ENCODE measurements at places on chromosomes 12 and 14.

DNA sequence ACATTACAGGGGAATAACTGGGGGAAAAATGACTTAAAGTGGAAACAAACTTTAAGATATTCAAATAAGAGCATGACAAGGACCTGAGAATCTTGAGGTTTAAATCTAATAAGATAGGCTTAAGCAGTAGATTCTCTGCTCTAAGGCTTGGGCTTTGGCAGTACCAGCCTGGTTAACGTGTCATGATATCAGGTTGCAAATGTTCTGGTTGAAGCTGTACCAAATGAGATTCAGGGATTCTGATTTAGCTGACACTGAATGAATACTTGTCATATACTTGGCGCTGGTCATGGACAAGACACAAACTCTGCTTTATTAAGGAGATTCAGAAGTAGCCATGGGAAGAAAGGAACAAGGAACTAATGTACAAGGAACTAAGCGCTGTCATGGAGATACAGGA lies 6.1 kb downstream of the TCP11L2 start:
- no peak for DNase-seq

GRCh38 chr12:52367876-52368275 lies 595 bp upstream of the KRT85 start:
- DNase-seq = no peak

DNA sequence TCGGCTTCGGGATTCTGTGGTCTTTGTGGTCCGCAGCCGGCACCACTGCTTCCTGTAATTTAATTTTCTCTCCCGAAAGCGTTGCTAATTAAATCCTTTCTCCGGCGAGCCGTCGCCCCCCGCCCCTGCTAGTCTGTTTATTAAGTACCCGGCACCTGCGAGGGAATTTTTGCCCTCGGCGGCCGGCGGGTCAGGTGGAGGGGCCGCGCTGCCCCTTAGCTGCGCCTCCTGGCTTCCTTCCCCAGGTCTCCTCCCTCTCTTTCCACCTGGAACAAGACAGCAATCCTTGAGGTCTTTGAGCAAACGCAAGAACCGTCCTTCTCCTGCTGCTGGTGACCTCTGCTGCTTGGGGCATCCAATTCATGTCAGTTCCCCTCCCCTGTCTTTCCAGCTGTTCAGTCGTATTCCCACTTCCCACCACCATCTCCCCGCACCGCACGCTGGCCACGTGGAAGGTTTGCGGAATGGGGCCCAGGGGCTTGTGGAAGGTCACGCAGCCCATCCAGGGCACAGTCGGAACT lies 16.2 kb downstream of the ZDHHC22 start:
- DNase-seq = no peak

DNA sequence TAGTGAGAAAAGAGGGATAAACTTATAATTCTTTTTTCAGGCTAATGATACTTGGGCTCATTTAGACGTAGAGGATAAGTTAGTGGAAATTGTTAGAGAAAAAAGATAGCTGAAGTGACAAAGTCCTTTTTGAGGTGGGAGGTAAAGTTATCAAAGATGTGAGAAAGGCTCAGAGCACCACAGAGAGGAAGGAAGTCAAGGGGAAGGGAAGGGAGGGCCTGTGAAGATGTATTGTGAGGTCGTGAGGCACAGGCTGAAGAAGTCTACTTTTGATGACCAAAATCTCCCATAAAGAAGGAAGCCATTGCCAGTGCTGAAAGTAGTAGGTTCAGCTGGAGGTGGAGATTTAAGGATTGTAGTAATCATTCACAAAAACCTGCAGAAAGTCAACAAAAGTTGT lies 19.4 kb upstream of the PTGDR start:
- no peak for DNase-seq

DNA sequence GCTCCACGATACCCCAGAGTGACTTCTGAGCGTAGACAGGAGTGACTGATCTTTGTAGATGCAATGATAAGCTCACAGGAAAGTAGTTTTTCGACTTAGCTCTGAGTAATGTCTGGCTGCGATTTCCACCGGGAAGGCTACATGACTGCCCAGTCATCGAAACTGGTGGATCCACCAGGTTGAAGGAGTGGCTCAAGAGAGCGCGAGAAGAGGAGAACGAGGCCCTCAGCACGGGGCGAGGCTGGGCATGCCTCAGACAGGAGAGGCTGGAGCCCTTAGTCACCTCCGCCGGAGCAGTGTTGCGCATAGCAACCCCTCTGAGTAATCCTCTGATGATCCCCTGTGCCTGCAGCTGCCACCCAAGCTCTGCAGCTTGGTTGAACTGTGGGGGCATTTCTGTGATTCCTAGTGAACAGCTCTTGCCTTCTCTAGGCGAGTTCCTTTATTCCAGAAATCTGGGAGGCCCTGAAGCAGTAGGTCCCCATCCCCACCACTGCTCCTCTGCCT lies 25.6 kb downstream of the ELK3 start:
- DNase-seq = peak; percentile 99

DNA sequence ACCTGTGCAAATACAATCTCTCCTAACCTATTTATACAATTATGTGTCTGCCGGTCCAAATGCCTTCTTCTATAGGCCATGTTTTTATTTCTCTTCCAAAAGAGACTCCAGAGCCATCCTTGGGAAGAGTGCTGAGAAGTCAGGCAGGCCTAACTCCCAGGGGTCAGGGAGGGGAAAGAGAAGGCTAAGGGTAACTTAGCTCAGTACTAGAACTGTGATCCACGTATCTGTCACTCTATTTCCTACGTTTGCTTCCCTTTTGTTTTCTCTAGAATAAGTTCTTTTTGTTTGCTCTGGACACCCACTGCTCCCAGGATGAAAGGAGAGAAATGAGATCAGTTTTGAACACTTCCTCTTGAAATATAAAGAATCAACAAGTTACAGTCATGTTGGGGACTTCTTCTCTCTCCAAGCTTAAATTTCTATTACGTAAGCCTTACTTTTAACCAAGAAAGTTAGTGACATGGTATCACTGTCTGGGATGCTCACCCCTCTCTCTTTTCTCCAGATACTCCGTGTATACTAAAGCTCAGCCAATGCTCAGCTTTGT lies 79.2 kb downstream of the DAD1 start:
- no peak for DNase-seq

- no peak for DNase-seq
These were observed 8.6 kb downstream of the IFI27L2 start for GRCh38 chr14:94120667-94121340.

GRCh38 chr12:63098851-63099250 lies 52.1 kb downstream of the AVPR1A start:
- DNase-seq = no peak

DNA sequence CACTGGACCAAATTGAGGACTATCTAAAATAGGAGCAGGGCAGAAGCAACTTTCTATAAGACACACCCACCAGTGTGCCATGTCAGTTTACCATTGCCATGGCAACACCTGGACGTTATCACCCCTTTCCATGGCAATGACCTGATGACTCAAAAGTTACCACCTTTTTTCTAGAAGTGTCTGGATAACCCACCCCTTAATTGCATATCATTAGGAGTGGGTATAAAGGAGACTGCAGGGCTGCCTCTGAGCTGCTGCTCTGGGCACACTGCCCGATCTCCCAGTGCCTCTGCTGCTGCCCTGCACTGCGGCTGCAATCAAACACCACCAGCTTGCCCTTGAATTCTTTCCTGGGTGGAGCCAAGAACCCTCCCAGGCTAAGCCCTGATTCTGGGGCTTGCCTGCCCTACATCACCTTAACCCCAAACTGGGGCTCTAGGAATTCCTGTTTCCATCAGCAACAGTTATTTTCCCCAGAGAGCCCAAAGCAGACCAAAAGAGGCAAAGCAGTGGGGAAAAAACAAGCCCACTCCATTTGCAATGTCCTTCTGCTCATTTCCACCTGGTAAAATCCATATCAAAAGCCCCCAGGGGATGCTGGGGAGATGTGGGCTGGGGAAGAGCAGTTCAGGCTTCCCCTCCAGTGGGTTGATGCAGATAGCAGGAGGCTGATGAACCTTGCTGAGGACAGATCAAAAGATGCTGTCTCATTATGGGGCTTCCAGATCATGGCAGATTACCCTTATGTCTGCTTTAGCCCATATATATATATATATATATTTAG lies 129.5 kb upstream of the NCOR2 start:
- DNase-seq = no peak

- DNase-seq = peak; percentile 51
These were observed 138.8 kb upstream of the WSCD2 start for GRCh38 chr12:107990325-107990724.

- peak; percentile 92 for DNase-seq
These were observed 1.8 kb downstream of the ULK1 start for GRCh38 chr12:131896080-131896810.

- DNase-seq = no peak
These were observed 37.4 kb upstream of the HIGD1C start for GRCh38 chr12:50914872-50915484.

DNA sequence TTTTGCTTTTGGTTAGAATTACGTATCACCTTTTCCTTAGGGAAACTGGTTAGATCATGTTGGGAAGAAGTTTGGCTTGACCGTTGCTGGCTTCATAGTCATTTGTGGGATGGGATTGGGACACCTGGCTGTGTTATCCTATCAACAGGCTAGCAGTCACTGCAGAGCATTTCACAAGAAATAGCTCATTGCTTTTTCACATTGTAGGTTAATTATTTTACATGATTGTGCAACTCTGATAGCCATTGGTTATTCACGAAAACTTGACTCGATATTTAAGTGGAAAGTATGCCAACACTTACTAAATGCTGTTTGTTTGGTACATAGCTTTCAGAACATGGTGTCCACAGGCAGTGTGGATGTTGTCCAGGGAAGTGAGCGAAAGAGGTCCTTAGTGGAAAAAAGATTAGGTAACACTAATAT lies 89.4 kb downstream of the NKX2-1 start:
- DNase-seq = peak; percentile 13

DNA sequence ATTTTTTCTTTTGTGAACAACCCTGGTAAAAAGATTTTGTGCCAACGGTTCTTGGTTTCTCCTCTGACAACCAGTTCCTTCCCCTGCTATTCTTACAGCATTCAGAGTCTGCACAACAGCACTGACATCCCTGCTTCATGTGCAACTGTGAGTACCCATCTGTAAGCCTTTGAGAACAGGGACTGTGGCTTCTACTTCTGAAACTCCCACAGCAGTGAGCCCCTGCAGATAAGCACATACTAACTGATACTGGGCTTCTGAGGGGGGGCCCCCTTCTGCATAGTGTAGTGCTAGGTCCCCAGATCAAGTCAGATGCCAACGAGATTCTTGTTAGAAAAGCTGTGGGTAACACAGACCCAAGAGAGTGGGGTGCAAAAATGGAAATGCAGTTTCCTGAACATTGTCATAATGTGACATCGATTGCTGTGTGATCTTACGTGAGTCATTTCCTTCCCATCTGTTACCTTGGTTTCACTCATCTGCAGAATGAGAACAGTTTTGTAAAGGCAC lies 11.1 kb upstream of the NINJ2 start:
- peak; percentile 6 for DNase-seq

DNA sequence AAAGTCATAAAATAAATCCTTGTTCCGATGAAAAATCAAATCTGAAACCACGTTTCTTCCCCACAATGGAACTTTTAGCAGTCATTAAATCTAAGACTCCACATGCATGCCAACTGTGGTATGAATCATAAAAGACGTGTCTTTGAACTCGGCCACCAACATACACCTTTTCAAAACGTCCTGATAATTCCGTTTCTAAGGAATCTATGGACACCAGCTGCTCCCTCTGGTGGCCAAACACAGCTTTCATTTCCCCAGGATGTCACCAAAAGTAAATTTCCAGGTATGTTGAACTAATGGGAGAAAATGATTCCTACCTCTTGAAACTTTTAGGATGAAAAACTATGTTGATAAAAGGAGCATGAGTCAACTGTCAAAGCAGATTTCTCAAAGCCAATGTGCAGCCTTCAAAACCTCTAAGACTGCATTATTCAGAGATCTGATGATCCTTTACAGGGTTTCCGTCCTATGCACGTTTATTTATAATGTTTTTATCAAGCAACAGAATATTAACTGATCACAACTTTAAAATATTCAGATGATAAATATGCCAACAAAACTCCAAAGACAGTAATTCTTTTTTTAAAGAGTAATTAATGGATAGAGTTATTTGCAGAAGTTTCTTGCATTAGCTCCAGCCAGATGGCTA lies 96.2 kb downstream of the CIT start:
- peak; percentile 72 for DNase-seq

DNA sequence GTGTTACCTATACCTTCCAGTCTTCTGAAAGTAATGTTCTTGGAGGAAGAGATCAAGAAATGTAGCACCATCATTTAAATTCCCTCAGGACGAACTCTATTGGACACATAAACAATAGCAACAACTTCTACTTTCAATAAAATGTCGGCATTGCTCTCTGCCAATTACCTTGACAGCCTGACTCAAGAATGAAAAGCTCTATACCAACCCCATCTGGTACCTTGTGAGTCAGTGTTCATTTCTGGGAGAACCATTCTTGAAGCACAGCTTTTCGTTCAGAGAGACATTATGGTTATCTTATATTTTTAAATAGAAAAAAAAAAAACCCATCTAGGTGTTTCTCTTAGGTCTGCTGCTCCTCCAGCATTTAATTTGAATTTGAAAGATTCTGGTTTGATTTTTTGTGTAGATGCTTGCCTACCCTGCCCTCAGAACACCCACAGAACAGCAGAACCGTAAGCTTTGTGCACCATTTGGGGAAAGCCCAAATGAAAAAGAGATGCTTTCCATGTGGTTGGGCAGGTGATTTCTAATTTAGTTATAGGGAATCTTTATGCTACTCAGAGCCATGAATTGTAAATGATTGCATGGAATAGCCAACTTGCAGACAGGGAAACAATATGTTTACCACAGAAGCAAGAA lies 156.0 kb downstream of the SAMD4A start:
- DNase-seq = peak; percentile 33

Measured in MCF 10A (cell line).